HS-27A (cell line): ENCODE measurements at places on chromosomes 13 and 19.
A peak's percentile ranks its signal among the peaks of the same experiment; 100 is the strongest.

DNA sequence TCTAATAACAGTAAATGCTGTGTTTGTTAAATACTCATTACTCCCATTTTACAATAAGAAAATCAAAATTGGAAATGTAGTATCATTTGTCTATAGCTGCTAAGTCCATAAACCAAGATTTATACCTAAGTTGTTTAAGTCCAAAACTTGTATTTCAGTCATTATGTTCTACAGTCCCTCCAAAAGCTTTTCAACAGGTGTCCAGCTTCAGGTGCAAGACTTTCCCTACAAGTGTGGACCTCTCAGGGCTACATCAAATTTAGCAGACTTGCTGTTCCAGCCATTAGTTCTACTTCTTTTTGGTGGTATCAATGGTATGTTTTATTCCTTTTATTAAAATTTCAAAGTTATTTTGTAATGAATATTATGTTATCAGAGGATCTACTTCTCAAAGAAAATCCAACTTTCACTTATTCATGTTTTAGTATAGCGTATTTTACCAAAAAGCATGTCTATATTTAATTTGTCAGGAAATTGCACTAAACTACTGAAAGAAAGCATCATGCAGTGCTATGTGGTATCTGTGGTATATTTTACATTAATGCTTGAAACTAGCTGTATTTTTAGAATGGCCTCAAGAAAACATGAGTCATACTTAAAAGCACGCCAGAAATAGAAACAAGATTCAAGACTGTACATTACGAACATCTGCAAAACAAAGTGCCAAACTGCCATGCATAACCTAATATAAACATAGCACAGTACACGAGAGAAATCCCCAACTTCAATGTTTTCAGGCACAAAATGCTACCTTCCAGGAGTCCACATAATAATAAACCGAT is 44.5 kb downstream of the VWA8 start:
- peak; percentile 19 for DNase-seq

- DNase-seq, result no peak
Observed at GRCh38 chr13:37775871-37776270, 93.7 kb downstream of the TRPC4 start.

GRCh38 chr13:22278336-22278929 is 607.6 kb downstream of the FGF9 start:
- no peak for DNase-seq

DNA sequence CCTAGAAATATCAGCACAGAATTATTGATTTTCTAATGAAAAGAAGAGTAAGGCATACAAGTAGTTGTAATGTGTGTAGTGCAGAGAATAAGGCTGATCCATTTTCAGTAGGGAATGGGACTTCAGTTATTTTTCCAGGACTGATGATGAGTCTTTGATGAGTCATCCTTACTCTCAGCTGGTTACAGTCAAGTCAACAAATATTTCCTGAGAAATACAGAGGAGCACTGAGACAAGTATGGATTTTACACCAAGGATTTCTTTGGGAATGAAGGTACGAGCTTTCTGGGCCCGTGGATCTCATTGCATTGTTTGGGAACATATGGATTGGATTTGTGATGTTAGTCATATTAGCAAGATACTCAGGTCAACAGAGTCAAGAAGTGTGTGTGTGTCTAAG is 502.7 kb downstream of the FGF9 start:
- no peak for DNase-seq

DNA sequence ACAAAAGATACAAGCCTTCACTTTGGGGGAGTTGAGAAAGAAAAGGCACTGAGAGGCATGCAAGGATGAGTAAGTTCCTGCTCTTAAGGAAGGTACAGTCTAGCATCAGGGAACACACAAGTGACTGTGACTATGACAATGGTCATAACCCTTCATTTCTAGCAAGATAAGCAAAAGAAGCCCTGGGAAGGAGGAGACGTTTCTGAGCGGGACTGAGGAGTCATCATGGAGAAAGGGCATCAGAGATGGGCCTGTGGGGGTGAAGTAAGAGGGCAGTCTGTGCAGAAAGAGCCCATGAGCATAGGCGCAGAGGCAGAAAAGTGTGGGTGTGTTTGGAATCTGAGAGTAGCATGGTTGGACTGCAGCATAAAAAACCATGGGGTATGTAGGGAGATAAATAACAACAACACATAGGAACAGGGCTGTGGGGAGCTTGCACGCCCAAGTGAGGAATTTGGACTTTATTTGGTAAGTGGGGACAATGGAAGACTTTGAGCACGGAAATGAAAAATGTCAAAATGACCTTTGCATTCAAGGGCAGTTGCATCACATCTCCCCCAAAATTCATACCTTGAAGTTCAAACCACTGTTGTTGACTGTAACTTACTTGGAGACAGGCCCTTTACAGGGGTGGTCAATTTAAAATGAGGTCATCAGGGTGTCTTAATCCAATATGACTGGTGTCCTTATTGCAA is 86.7 kb downstream of the MBNL2 start:
- DNase-seq, result peak; percentile 29

- DNase-seq, result no peak
Observed at GRCh38 chr19:2983351-2984214, 6.2 kb downstream of the TLE6 start.

GRCh38 chr19:41449079-41449864 is 6.3 kb downstream of the ERICH4 start:
- peak; percentile 47 for DNase-seq

DNA sequence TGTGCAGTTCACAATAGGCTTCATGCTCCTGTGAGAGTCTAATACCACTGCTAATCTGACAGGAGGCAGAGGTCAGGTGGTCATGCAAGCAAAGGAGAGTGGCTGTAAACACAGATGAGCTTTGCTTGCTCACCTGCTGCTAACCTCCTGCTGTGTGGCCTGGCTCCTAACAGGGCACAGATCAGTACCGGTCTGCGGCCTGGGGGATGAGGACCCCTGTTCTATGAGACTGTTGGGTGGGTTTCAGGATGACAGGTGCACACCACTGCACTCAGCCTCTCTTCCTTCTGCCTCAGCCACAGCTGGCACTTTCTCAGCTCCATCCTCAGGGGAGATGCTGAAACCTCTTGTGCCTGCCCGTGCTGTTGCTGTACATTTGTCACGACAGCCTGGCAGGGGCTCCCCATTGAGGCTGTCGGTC is 9.7 kb downstream of the CLEC4G start:
- DNase-seq, result no peak

DNA sequence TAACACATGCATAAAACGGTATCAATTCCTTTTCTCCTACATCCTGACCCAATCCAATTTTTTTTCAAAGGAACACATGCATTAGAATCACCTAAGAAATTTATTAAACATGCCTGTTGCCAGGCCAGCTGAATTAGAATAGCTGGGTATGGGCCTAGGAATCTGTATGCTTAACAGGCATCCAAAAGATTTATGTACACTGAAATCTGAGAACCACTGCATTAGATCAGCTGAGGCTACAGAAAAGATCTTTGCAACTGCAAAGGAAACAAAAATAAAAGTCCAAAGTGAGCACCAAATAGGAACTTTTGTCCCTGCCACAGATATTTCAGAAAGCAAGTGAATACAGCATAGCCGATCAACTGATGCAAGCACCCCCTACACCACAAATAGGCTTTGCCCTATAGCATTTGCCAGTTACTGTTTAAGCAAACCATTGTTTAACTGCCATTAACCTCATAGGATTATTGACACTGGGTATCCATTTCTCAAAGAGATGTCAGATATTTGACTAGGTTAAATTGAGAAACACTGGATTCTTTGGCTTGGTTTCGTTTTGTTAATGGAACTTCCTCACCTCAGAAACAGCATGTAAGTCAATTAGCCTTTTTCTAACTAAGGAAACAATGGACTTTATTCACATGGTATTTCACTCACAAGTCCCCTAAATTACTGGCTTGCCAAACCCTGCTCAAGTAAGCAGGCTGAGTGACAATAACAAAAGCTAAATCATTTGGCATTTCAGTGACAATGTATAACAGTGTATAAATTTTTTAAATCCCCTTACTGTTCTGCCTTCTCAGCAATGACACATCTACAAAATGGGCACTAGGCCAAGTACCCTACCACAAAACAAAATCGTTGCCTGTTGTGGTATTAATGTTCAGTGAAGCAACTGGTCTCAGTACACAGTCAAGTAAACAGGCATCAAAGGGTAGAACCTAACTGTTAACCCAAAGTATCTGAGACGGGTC is 67.8 kb downstream of the SUCLA2 start:
- no peak for DNase-seq

DNA sequence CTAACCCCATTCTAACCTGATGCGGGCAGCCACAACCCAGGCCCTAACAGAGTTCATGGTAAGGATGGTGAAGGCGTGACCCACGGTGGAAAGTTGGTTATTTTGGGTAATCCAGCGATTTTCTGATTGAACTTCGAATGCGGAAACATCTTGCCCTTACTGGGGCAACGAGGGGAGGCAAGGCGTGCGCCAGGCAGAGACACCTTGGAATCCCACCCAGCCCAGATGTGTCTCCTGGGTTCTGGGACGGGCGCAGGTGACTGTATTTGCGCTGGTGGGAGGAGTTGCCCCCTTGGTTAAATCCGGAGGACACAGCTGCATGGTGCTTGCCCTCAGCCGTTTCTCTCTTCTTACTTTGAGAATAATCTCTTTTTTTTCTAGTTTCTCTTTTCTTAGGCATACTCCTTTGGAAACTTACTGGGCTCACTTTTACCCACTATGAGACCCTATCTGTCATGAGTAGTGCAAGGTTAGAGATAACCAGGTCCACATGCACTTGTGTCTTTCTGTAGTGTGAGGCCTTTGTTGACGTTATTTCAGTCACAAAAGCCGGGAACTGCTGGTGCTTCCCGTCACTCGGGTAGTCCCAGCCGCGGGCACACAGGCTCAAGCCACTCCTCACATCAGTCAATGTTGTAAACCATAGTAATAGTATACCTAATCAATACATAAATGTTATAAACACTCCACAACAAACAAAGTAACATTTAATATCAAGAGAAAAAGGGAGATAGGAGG is 81.5 kb downstream of the ATP11A start:
- no peak for DNase-seq

- DNase-seq, result no peak
Observed at GRCh38 chr13:100323937-100324336, 235.0 kb downstream of the PCCA start.

- no peak for DNase-seq
Observed at GRCh38 chr13:37944081-37944868, 74.7 kb upstream of the TRPC4 start.

GRCh38 chr13:27654059-27654458 is 32.4 kb downstream of the POLR1D start:
- DNase-seq, result no peak

DNA sequence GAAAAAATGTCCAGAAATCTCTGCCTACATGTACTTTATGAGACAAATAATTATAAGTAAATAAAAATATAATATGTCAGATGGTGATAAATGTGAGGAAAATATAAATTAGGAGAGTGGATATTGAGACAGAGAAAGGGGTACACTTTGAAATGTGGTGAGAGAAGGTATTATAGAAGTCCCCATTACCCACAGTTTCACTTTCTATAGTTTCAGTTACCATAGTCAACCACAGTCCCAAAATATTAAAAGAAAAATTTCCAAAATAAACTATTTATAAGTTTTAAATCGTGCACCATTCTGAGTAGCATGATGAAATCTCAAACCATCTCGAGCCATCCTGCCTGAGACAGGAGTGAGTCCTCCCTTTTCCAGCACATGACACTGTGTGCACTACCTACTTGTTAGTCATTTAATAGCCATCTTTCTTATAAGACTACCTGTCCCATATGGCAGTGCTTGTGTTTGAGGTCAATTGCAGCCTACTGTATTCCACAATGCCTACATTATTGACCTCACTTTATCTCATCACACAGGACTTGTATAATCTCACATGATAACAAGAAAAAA is 653.7 kb downstream of the DACH1 start:
- DNase-seq, result no peak

DNA sequence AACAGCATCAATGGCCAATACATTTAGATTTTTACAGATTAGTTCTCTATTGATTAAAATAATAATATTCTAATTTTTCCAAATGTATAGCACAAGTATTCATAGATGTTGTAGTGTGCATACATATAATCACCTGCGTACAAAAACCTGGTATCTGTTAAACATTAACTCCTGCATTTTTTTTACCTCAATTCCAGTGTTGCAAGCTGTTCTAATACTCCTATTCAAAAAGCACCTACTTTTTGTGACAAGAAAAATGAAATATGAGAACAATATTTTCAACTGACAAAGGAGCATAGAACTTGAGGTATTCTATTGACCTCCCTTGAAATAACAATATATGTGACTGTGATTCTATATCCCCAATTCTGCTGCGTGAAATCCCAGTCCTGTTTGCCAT is 422.9 kb upstream of the PCDH20 start:
- DNase-seq, result no peak

- no peak for DNase-seq
Observed at GRCh38 chr19:48154003-48154402, 16.1 kb downstream of the LIG1 start.

- no peak for DNase-seq
Observed at GRCh38 chr13:51772105-51772455, 31.9 kb downstream of the DHRS12 start.

DNA sequence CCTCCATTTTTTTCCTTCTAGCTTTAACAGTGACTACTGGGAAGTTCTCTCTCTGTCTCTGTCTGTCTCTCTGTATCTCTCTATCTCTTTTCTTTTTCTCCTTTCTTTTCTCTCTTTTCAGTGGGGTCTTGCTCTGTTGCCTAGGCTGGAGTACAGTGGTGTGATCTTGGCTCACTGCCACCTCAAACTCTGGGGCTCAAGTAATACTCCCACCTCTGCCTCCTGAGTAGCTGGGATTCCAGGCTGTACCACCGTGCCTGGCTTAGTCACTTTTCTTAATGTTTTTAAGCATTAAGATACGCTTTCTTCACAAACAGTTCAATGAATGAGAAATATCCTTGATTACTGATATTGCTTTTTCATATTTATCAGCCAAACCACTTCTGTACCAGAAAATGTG is 13.1 kb downstream of the PCCA start:
- no peak for DNase-seq

- peak; percentile 68 for DNase-seq
Observed at GRCh38 chr19:41373993-41374392, 2.3 kb upstream of the TMEM91 start.

DNA sequence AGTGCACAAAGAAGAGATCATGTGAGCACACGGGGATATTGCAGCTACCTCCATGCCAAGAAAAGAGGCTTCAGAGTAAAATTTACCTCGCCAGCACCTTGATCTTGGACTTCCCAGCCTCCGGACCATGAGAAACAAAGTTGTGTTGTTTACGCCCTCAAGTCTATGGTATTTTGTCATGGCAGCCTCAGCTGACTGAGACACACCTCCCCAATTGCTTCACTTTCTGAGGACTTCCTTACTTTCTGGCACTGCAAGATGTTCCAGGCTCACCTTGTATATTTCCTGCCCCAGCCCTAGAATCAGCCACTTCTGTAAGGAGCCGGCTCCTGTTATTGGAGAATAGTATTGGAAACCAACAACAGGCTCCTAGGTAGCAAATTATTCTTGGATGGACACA is 6.6 kb upstream of the CEBPG start:
- no peak for DNase-seq

GRCh38 chr19:31073485-31074198 is 275.6 kb downstream of the TSHZ3 start:
- no peak for DNase-seq

- no peak for DNase-seq
Observed at GRCh38 chr13:106449096-106449495, 86.4 kb downstream of the EFNB2 start.
